ENCODE measurements at places on chromosomes 16 and 17. TPM values are rescaled to one million over a fixed set of nuclear protein-coding genes. Genes with fewer than 3 reads are reported as not detected.

DNA sequence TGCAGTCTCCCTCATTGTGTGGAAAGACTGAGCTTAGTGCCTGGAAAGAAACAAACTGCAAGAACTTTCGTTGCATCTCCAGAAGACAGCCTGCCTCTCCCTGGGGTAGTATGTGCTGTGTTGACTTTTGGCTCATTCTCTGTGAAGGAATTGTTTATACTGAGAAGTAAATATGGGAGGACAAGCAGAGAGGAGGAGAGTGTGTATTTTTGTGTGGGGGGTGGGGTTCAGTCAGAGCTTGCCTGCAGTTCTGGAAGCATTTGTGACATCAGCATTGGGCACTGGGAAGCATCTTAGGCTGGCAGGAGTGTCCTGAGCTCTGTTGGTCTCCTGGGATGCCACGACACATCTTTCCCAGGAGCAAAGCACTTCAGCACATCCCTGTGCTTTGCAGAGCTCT, 147.9 kb downstream of the HS3ST3B1 start:
- no peak for DNase-seq

DNA sequence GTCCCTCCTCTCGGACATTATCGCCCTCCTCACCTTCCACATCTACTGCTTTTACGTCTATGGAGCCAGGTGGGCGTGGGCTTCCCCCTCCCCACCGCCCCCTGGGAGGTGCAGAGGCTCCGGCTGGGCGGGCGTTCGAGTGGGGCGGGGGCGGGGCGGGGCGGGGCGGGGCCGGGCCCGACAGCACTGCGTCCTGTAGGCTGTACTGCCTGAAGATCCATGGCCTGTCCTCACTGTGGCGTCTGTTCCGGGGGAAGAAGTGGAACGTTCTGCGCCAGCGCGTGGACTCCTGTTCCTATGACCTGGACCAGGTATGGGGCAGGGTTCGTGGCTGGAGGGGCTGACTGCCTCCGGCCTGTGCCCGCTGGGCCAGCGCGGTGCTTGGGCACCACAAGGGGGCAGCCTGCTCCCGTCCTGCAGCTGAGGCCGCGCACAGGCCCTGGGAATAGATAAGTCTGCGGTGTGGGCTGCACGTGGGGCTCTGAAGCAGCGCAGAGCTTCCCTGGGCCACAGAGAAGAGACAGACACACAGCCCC, 9.2 kb downstream of the PIGQ start:
- peak; percentile 59 for DNase-seq

DNA sequence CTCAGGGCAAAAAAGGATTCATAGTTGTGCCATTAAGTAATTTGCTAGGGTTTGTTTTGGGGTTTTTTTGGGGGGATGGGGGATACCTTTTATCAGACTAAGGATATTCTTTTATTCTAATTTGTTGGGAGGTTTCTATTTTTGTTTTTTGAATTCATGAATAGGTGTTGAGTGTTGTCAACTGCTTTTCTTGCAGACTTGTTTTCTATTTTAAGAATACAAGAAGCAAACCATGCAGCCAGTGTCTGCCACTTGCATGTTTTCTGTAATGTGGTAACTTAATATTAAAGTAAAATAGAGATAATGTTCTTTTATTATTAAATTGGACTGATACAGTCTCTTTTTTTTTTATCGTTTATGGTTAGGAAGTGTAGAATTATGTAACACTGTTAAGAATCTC, 49.5 kb downstream of the NFATC3 start:
- DNase-seq: no peak

DNA sequence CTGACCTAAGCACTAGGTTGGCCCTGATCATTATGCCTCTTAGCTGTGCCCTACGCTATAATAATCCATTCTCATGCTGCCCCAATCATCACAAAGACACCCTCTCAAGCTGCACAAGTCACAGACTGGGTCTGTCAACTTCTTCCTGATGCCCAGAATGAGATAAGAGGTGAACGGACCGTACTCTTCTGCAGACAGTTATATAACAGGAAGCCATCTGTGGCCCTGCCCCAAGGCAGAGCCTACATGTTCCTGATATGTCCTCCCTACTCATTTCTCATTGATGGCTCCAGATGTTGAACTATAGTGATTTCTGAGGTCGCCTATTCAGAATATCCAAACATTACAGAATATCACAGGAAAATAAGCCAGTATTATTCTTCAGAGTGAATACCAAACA, 471.6 kb upstream of the ERCC4 start:
- no peak for DNase-seq

DNA sequence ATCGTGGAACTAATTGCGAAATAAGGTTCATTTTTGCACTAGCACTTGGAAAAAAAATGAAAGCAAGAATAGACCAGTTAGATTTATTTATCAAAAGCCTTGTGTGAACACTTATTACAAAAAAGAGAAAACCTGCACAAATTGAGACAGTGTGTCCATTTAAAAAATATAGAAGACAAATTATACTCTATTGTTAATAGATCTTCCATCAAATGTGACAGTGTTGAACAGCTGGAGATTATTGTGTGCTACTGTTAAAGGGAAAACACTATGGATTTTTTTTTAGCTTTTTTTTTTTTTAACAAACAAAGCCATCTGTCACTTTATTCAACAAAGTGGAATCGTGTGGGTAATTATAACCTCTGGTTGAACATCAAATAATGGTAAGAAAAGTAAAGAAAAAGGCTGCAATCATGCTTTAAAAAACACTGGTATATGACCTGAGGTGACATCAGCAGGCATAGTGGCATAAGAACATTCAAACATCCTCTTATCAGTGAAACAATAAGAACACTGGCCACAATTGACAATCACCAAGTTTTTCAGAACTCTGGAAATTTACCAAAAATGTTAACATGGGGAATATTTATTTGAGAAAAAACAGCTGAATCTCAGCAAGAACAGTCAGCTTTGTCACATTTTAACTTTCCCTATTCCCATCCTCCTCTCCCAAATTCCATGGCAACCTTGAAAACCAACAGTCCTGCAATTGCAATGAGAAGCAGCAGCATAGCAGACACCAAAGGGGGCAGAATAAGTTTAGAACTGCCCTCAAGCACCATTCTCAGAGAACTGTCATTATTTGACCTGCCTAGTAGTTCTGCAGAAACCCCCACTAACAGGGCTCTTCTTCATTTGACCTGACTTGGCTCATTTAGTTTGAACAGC, 442.3 kb upstream of the MON1B start:
- DNase-seq: no peak

DNA sequence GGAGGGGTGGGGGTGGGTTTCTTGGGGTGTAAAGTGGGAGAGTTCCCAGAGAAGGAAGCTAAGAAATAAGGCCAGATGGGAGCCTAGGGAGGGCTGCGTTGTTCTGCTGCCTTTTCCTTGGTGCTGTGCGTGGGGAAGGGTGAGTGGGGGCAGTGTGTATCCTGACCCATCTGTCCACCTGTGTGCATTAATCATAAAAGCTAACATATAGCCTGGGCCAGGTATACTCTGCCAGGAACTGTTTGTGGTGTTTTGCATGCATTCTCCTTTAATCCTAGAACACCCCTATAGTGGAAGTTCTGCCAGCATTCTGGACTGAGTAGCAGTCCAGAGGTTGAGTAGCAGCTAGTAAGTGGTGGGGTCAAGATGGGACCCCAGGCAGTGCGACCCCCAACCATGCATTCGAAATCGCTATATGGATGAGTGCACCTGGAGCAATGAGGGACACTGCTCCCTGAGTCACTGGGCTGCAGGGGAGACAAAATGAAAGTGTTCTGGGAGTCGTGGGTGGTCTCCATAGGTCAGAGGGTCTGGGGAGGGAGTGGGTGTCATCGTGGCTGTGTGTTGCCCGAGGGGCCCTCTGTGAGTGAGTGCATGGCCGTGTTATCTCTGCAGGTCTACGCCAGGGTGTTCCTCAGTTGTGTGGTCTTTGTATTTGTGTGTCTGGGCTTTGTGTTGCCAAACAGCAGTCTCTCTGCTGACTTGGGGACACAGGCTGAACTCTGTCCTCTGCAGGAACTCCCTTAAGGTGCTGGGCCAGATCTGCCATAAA, 1.3 kb downstream of the ERBB2 start:
- no peak for DNase-seq

GRCh38 chr16:11188801-11189740, 66.9 kb downstream of the SOCS1 start:
- no peak for DNase-seq

GRCh38 chr17:20226814-20227482, 217.8 kb downstream of the SPECC1 start:
- peak; percentile 58 for DNase-seq

- no peak for DNase-seq
These were observed 73.3 kb upstream of the IRX6 start for GRCh38 chr16:55250701-55251100.

- DNase-seq: no peak
These were observed 9.5 kb downstream of the UTS2R start for GRCh38 chr17:82380860-82381702.

GRCh38 chr16:74302341-74302740, 5.7 kb downstream of the PSMD7 start:
- DNase-seq: no peak

DNA sequence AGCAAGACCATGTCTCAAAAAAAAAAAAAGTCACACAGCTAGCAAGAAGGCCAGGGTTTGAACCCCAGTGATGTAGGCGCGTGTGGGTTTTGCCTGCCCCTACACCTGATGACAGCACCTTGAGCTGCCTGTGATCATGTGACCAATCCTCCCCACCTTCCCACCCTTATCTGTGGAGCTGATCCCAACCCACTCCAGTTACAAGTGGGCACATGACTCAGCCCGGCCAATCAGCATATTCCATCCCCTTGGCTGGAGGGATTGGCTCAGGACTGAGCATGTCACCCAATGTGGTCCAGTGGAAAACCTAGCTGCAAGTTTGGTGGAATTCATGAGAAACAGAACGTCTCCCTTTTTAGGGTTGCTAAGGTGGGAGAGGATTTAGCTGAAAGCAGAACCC, 6.6 kb downstream of the TMEM114 start:
- no peak for DNase-seq

DNA sequence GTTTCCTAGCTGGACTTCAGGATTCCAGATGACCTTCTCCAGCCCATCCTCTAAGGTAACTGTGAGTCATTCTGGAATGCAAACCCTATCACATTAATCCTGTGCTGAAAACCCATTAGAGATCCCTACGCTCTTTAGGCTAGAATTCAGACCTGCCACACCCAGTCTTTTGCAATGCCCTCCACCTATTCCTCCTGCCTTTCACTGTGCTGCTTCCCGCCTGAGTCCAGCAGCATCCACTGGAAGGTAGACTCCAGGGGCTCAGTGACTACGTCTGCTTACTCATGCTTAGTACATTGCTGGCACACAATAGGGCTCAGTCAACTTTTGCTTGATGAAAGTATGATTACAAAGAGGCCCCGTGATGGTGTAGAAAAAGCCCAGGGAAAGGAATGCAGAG, 121.1 kb downstream of the SPACA3 start:
- DNase-seq: no peak

DNA sequence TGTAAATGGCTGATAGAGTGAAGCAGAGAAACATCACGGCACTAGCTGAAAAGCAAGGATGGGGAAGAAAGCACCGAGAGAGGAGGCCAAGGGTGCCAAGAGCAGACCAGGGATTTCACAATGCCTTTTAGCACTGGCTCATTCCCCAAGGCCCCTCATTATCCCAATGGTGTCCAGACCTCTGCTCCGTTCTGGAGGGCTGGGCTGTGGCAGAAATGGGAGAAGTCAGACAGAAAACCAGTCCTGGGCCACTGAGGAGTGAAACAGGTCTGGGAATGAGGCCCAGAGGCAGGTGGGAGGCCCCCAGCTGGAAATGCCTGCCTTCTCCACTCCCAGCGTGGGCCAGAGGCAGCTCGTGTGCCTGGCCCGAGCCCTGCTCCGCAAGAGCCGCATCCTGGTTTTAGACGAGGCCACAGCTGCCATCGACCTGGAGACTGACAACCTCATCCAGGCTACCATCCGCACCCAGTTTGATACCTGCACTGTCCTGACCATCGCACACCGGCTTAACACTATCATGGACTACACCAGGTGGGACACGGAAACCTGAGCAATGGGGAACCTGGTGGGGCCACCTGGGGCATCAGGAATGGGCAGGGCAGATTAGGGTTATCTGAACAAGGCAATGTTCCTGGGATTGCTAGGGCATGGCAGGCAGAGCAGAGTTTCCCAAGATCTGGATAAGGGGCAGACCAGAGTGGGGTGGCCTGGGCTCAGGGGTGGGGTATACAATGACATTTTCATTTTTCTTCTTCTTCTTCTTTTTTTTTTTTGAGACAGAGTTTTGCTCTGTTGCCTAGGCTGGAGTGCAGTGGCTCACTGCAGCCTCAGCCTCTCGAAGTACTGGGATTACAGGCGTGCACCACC, 20.3 kb downstream of the ANKRD40 start:
- no peak for DNase-seq

DNA sequence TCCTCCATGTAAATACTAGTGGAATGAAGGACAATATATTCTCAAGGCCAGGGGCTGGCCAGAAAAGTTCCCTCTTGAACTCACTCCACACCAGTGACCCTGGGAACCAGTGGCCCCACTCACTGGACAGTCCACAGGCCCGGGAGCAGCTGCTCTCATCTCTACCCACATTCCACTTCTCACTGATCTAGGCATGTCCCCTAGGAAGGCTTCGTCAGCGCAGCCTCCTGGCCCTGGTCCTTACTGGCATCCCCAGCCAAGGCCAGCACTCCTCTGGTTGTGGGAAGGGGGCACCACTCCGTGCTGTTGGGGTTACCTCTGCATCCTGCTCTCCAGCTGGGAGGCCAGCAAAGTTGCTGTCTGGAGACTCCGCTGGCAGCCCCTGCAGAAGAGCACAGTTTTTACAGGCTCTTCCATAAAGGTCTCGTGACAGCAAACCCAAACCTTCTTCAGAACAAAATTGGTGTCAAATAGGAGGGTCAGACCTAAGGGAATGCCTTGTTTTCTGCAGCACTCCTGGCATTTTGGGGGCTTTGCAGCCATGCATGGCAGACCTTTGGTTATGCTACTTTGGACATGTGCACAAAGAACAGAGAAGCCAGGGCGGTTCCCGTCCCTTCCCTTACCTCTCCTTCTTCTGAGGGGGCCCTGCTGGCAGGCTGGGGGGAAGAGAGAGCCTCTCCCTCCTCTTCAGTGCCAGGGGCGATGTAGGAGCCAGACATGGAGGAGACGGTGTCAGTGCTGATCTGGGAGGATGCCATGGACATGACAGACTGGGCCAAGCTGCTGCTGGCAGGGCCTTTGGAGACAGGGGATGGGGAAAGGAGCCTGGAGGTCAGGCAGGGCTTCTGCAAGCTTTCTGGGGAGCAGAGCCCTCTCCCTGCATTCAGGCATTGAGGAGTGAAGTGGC, 14.1 kb upstream of the FOXJ1 start:
- no peak for DNase-seq

GRCh38 chr17:70871180-70871818, 702.0 kb downstream of the KCNJ2 start:
- DNase-seq: no peak

GRCh38 chr17:16818340-16818739, 128.3 kb downstream of the CCDC144A start:
- DNase-seq: no peak

PRAC2 gene
- not detected for total RNA-seq

CDH3 gene
- total RNA-seq: 110 TPM

CFAP97D1 gene
- total RNA-seq: 0.07 TPM

MMP25 gene
- 0.13 TPM for total RNA-seq

DOK4 gene
- total RNA-seq: 35.0 TPM

PRR15L gene
- 36.1 TPM for total RNA-seq

CD300H gene
- not detected for total RNA-seq

MYOCD gene
- total RNA-seq: 19.2 TPM

SOST gene
- total RNA-seq: 0.42 TPM

RUNDC3A gene
- 8.4 TPM for total RNA-seq
